ENCODE measurements at places on chromosomes 12 and 14.
A peak's percentile ranks its signal among the peaks of the same experiment; 100 is the strongest.

DNA sequence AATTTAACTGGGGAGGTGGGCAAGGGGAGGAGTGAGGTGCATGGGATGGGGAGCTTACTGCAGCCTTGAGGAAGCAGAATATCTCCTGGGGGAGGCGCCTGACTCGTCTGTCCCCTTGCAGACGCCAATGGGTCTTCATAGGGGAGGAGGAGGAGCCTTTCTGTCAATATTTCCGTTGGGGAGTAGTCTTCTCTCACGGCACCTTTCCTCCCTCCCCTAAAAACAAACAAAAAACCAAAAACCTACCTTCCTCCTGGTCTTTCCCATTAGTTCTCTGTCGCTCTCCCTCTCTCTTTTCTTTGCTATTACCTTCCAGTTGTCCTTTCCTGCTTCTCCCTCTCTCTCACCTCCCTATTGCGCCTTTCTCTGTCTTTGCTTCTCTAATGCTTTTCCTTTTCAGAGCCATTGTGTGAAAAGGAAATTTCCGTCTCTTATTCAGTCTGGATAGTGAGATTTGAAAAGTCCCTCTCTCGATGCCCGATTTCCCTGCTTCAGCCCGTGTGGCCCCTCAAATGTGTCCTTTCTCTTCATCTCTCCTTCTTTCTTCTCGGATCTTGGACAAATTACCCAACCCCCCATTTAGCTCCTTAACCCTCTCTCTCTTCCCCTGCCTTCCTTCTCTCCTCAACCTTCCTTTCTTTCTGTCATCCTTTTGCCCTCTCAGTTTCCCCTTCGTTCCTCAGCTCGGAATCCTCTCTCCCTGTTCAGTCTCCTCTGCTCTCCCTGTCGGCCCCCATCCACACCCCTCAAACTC is 5.9 kb downstream of the GPR84 start:
- DNase-seq: no peak

DNA sequence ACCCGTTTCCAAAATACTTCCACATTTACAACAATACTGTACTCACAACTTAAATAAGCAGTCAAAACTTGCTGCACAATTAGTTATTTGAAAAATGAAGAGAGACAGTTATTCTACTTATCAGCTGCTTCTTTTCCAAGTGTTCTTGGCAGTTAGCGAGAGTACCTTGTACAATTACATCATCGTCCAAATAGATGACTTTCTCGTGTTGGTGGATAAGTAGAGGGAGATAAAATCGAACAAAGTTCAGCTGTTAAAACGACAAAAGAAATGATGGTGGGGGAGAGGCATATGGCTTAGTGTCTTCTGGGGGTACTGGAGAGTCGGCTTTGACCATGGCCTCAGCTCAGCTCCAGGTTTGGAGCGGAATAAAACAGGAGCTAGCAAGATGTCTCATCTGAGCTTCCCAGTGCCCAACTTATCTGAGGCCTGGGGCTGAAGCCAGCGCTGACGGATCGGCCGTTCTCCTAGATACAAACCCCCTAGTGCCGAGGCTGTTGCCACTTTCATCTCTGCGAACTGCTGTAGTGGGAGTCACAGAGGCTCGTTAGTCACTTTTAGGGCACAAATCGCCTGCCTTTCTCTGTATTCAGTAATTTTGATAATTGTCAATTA is 31.7 kb downstream of the TDG start:
- DNase-seq: no peak

DNA sequence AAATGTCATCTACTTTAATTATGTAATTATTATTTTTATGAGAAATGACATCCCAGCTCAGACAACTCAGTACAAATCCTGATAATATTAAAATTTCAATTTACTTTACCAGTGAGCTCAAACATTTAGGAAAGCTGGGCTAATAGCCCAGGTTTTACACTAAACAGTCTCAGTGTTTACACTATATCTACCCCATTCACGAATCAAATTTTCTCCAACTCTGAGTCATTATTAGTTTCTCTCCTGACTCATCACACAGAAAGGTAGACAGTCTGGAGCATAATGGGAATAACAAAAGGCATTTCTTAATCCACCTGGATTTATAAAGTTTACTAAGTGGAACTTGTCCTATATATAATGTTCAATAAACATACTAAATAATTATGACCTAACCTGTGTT is 5.7 kb downstream of the PAWR start:
- DNase-seq: no peak

DNA sequence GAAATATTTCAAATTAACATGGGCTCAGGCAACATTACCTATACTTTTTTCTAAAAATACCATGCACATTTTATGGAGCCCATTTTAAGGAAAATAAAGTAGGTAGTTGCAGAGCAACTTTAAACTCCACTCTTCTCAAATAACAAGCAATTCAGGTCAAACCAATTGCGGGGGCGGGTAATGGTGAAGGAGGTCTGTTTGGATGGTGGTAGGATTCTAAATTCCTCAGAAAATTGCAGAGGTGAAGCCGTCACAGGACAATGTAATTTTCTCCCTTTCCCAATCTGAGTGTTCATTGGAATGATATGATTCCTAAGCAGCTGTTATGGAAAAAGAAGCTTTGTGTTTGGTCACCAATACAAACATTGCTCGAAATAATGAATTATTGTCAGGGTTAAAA is 11.6 kb downstream of the PKP2 start:
- no peak for DNase-seq

GRCh38 chr14:101355284-101355683 is 206.0 kb upstream of the DIO3 start:
- DNase-seq: no peak

DNA sequence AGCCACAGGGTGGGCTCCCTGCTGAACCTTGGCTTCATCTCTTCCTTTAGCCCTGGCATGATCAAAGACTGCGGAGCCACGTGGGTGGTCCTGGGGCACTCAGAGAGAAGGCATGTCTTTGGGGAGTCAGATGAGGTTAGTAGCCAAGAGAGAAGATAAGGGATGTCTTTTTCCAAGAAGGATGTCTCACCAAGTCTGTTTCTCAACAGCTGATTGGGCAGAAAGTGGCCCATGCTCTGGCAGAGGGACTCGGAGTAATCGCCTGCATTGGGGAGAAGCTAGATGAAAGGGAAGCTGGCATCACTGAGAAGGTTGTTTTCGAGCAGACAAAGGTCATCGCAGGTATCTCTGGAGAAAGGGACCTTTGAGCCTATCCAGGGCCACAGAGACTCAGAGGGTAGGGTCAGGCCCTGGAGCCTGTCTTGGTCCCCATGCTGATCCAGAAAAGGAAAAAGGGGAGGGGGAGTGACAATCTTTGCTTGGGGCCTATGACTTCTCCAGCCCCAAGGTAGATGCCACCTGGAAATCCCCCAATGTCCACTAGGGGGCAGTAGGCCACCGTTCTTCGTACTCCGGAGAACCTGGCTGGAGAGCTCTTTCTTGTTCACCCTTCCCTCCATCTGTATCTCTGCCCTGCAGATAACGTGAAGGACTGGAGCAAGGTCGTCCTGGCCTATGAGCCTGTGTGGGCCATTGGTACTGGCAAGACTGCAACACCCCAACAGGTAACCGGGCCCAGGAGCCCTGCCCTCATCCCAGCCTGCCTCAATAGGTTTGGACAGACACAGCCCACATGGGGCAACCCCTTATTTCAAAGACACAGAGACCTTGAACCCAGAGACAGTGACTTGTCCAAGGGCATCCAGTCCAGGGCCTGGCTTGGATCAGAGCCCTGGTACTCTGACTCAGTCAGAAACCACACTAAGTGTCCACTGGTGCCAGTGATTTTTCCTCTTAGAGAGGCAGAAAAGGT is 2.0 kb downstream of the TPI1 start:
- no peak for DNase-seq

DNA sequence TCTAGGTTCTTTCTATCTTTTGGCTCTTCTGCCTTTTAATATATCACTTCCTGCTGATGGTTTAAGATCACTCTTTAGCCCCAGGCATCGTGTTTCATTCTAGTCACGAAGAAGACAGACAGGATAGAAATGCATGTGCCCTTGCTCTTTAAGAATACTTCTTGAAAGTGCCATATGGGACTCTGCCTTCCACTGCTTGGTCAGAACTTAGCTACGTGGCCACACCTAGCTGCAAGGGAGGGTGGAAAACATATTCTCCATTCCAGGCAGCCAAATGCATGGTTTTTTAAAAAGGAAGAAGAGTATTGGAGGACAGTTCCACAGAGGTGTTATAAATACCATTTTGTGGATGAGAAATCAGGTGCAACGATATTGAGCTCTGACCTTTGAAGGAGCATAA is 143.3 kb downstream of the KLRB1 start:
- DNase-seq: no peak

- DNase-seq: no peak
Measured at GRCh38 chr12:46945591-46945990, 119.8 kb upstream of the SLC38A4 start.

DNA sequence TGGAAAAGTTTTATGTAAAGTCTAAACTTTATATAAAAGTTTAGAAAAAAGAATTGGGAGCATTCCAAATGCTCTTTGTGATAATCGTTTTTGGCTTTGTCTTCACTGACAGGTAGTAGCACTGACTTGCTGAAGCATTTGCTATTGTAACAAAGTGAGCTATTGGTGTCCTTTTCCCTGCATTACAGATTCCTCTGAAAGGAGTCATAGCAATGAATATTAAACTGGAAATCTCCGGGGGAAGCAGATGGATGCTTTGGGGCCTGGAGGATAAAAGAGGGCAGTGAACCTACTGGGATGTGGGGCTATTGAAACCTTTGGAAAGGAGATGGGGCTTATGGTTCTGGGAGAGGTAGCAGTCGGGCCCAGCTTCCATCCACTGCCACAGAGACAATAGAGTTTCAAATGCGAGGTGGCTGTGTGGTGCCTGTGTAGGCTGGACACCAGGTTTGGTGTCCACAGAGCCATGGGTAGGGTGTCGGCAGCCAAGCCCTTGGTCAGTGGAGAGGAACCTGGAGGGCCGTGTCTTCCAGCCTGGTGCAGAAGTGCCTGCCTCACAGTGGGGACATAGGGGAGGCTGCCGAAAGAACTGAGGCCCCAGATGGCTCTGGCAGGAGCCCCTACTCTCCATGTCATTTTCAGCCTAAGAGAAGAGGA is 10.1 kb downstream of the GSG1 start:
- no peak for DNase-seq

DNA sequence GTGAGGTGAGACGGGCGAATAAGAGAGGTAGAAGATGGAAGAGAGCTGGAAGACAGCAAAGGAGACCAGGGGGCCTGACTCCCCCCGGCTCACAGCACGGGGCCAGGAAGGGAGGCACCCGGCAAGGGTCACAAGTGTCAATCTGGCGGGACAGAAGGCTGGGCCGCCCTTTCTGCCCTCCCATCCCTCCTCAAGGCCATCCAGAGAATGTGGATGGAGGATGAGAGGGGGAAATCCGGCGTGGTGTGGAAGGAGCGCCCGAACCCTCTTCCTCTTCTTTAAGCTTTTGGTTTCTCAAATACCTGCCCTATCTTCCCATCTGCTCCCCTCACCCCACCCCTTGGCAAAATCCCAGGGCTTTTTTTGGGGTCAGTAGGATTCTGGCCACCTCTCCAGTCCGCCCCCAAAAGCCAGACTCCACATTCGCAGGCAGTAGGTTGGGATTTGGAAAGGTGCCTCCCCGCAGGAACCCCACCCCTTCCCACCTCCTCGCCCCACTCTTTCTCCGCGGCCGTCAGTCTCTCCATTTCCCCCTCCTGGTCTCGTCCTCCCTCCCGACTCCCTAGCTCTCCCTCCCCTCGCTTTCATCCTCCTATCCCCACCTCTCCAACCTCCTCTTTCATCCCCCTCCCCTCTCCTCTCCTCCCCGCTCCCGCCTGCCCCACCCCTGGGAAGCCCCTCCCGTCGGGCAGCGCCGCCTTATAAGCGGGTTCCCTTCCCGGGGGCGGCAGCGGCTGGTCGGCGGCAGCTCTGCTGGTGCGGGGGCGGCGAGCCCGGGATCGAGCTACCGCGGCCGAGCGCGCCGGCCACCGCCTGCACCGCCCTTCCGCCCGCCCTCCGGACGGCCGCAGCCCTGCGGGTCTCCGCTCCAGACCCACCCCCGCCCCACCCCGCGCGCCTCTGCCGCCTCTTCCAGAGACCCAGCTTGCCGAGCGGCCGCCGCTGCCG is at the start of gene PTMS:
PTMS (plus strand) TSS at position 730 of the 948 bp plus-strand sequence. CDS start 343 bp downstream, outside the sequence.
- DNase-seq: no peak

DNA sequence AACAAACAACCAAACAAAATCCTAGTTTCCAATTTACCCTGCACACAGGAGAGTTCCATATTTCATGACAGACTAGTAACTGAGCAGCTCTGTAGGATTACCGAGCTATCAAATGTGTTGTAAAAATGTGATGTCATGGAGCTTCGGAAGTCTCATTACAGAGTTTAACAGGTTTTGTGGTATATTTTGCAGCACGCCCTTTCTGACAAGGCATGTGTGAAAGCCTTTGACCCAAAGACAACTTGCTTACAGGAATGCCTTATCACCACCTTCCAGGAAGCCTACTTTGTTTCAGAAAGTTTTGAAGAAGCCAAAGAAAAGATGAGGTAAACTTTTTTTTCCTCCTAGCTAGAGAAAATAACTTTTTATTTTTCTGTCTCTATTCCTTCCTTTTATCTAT is 92.4 kb downstream of the TPH2 start:
- no peak for DNase-seq

GRCh38 chr14:77663293-77663692 is 44.5 kb downstream of the ALKBH1 start:
- no peak for DNase-seq

GRCh38 chr12:54431911-54432814 is 13.1 kb upstream of the ITGA5 start:
- DNase-seq: no peak

DNA sequence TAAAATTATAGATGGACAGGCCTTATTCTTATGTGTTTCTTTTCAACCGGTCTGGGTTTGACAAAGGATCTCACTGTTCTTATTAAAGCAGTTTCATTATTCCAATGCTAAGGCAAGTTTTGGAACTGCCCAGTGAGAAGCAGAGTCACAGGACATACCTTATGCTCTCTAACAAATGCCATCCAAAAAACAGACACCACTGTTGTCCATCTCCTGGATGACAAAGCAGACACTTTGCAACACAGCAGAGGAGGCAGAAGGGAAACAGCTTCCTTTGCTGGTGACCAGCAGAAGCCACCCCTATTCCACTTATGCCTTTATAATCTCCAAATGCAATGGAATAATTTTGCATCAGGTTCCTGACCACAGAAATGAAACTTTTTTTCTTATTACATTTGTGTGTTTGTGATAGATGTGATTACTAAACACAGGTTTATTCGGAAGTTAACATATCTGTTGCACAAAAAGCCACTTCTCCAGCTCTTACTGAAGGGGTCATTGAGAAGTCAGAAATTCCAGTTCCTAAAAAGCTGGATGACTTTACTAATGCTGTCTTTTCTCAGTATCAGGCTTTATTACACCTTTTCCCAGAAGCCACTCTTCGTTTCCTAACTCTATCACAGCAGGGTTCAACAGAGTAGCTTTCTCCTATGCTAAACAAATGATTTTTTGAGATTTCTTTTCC is 115.6 kb downstream of the BTG1 start:
- DNase-seq: no peak

GRCh38 chr12:4849795-4850345 is 59.8 kb upstream of the KCNA1 start:
- DNase-seq: no peak

DNA sequence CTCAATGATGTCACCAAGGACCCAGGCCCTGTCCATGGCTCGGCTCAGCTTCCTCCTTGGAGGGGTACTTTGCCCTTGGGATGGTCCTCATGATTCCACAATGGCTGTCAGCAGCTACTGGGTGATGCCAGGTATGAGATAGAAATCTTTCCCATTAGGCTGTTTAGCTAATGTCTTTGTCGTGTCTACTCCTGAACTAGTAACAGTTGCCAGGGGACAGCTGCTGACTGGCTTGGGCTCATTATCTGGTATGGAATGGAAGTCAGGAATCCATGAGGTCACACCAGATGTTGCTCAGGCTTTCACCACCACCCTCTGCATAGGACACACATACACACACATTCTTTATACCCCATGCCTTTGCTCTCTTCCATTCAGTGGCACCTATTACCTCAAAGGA is 9.2 kb downstream of the PRPH start:
- DNase-seq: peak; percentile 21

GRCh38 chr14:105187116-105187515 is 6.0 kb upstream of the NUDT14 start:
- no peak for DNase-seq
